ENCODE measurements at places on chromosomes 4 and X.

- DNase-seq, result no peak
These were observed 924.3 kb upstream of the DIAPH2 start for GRCh38 chrX:95760356-95760755.

DNA sequence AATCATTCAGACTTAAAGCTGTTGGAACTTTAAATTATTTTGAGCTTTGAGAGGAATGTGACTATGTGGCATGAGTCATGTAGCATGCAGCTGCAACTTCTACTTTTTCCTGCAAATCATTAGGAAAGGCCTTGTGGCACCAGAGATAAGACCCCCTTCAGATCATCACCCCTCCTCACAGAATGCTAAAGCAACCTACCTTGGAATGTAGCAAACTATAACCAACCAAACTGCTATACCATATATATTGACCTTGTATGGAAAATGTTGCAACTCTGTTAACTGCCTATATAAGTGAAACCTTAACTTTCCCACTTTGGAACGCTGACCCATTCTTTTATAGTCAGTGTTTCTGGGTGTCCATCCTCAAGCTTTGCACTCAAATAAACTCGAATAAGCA is 32.0 kb downstream of the ATXN3L start:
- DNase-seq, result no peak

GRCh38 chr4:11483046-11483445 is 54.4 kb upstream of the HS3ST1 start:
- no peak for DNase-seq

DNA sequence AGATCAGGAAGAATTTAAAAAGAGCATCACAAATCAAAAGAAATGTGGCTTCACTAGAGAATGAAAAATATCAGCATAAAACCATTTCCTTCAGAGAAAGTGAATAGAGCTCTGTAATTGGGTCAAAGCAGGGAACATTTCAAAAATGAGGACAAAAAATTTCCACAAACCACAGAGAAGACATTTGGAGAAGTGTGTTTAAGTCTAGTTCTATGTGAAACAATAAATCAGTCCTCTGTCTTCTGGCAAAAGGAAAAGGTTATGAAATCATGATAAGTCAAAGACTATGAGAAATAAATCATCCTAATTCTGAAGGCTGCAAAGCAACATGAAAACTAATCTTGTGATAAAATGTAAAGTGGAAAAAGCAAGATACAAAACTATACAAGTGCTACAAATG is 27.9 kb downstream of the SMPX start:
- DNase-seq, result no peak

GRCh38 chrX:139739138-139739537 is 31.2 kb upstream of the MCF2 start:
- DNase-seq, result no peak

DNA sequence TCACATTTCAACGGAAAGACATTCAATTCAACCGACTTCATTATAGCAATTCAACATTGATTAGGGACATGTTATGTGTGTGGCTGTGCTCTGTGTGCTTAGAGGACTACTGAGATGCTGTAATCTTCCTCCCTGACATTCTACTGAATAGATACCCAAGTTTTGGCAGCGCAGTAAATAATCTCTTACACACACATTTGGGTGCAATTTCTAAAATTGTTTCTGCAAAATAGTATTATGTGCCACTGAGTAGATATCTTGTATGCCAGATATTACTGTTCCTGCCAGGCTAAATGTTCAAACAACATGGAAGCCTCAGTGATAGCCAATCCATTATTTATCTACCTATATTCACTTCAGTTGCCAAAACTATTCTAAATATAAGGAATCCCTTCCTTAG is 41.3 kb downstream of the RTL9 start:
- DNase-seq, result no peak

GRCh38 chr4:184003433-184003832 is 98.3 kb downstream of the STOX2 start:
- DNase-seq, result no peak

DNA sequence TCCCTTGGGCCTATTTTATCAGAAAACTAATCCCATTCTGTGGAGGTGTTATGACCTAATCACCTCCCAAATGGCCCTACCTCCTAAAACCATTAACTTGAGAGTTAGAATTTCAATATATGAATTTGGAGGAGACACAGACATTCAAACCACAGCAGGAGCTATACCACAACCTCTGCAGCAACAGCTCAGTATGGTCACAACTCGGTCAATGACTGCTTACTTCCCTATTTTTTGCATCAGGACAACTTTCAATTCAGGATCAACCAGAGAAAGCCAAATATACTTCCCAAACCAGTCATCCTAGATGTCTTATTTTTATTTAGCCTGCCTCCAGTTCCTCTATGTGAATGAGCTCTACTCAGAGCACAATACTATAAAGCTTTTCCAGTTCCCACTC is 11.3 kb upstream of the SMARCA5 start:
- no peak for DNase-seq

- no peak for DNase-seq
These were observed 51.1 kb downstream of the DMD start for GRCh38 chrX:33160273-33160672.

GRCh38 chr4:6460876-6461275 is 11.5 kb downstream of the PPP2R2C start:
- no peak for DNase-seq

GRCh38 chrX:138718941-138719340 is 7.4 kb upstream of the FGF13 start:
- no peak for DNase-seq

GRCh38 chr4:1714303-1715001 is 2.3 kb upstream of the SLBP start:
- no peak for DNase-seq

GRCh38 chr4:72323227-72323626 is 245.8 kb downstream of the ADAMTS3 start:
- no peak for DNase-seq

- DNase-seq, result no peak
These were observed 37.4 kb upstream of the IL1RAPL1 start for GRCh38 chrX:28549838-28550237.

- no peak for DNase-seq
These were observed 4.2 kb downstream of the CPEB2 start for GRCh38 chr4:15006416-15007024.

DNA sequence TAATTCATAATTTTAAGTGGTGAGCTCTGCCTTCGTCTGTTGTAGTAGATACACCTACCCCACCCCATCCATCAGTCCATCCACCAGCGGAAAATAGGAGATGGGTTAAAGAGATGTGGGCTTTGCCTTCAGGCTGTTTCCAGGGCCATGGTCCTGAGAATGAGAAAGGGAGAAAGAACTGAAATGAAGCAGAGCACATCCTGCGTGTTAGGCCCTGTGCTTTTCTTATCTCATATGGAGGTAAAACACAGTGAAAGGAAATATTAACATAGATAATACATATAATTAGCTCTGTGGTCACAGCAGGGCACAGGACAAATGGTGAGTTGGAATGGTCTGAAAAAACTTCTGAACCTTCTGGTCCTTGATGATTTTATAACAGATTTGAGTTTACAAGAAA is 393.5 kb downstream of the BMPR1B start:
- no peak for DNase-seq

GRCh38 chr4:106056914-106057313 is 161.6 kb downstream of the NPNT start:
- DNase-seq, result no peak

DNA sequence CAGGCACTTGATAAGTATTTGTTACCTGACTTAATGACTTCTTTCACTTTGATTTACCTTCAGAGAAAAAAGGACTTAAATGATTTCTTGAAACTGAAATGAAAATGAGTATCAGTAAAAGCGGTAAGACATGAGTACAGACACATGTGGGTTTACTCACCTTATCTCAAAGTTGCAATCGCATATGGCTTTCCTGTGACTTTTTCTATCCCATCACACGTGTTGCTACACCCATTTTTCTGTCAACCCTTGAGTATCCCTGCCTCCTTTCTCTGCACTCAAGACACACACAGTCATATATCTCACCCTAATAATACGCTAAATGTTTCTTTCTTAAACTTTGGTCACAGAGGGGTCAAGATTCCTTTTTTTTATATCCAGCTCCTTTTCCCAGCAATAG is 11.0 kb upstream of the ARHGEF38 start:
- no peak for DNase-seq

- no peak for DNase-seq
These were observed 55.3 kb downstream of the MSL3 start for GRCh38 chrX:11813341-11813740.

GRCh38 chr4:182179105-182179504 is 64.1 kb upstream of the TENM3 start:
- DNase-seq, result peak; percentile 73

GRCh38 chrX:48465336-48465933 is 4.6 kb downstream of the SLC38A5 start:
- DNase-seq, result no peak

GRCh38 chrX:9151772-9152307 is 117.9 kb upstream of the FAM9B start:
- DNase-seq, result no peak

DNA sequence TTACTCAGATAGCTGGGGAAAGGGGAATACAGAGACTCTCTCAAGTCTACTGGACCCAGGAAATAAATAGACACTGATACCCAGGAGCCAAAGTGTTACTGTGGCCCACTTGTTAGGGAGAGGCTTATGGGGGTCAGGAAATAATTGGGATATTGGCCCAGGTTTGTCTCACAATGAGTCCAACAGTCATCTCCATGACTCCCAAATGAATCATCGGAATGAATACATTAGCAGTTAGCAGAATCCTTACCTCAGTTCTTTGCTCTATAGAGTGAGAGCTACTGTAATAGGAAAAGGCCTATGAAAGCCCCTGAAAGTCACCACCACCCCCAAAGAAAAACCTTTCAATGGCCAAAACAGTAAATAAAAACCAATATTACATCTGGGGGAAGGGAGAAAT is 42.4 kb upstream of the ARHGEF6 start:
- no peak for DNase-seq

GRCh38 chr4:107616838-107617389 is 103.1 kb downstream of the PAPSS1 start:
- DNase-seq, result no peak

DNA sequence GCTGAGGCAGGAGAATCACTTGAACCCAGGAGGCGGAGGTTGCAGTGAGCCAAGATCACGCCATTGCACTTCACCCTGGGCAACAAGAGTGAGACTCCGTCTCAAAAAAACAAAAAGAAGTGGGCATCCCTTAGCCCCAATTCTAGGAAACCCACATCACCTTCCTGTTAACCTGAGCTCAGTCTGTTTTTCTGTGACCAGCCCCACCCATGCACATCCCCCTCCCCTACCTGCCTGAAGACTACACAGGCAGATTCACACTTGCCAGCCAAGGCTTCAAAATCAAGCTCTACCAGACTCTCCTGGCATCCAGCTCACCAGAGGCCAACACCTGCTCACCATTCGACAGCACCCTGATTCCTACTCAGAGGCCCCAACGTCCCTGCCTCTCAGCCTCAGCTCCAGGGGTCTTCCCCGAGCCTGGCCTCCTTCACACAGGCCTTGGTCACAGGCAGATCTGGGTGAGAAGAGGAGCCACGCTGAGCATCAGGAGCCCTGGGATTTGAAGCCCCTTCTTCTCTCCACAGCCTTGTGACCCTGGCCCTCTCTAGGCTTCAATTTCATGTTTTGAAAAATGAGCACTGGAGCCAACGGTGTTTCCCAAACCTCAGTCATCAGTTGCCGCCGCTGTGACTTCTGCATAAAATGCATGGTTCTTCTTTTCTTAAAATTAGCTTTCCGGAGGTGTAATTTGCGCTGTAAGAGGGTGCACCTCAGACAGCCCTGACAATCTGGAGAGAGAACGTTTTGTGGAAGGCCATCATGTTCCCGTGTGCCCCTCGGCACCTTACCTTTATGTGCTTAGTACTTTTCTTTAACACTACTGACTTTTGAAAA is 47.3 kb downstream of the JAKMIP1 start:
- no peak for DNase-seq

GRCh38 chr4:2333916-2334644 is 72.2 kb upstream of the MXD4 start:
- DNase-seq, result no peak

GRCh38 chr4:930028-930551 is 2.0 kb downstream of the GAK start:
- DNase-seq, result no peak

GRCh38 chr4:182126096-182126495 is 117.1 kb upstream of the TENM3 start:
- DNase-seq, result no peak

GRCh38 chr4:48767055-48767929 is 12.8 kb downstream of the FRYL start:
- DNase-seq, result no peak

- DNase-seq, result no peak
These were observed 45.9 kb downstream of the VEGFC start for GRCh38 chr4:176746846-176747245.

DNA sequence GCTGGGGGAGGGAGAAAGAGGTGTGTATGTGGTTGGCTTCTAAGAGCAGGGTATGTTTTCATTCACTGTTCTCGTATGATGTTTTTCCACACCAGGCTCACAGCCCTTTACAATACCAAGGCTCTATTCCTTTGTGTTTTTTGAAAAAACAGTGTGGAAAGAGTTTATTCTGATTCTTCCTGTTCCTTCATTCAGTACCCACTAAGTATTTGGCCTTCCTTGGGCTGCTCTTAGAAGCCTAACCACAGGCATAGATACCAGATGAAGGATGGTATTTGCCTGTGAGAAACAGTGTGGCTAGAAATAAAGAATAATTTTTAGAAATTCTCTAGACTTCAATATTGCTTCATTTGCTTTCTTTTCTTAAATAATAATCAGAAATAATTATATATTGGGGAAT is 518.0 kb upstream of the DIPK2B start:
- no peak for DNase-seq

GRCh38 chr4:141195095-141195707 is 25.5 kb upstream of the ZNF330 start:
- no peak for DNase-seq

DNA sequence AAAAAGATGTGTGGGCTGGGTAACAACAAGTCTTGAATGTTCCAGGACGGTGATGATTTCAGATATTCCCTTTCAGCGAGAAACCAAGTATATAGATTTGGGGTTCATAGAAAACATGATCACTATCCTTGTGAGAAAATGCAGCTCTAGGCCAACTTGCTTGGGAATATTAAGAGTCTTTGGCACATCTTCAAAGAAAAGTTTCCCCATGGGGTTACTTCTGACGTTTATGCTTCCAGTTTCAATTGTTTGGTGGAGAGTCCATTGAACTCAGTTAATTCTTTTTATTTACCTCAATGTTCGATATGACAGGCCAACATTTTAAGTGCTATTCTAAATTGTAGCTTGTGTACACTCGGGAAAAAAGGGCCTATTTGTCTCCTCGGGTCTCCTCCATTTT is 126.7 kb downstream of the NHS start:
- no peak for DNase-seq

GRCh38 chrX:67545893-67546495 is 2.2 kb downstream of the AR start:
- no peak for DNase-seq

GRCh38 chr4:157912212-157912611 is 260.6 kb downstream of the GASK1B start:
- no peak for DNase-seq

DNA sequence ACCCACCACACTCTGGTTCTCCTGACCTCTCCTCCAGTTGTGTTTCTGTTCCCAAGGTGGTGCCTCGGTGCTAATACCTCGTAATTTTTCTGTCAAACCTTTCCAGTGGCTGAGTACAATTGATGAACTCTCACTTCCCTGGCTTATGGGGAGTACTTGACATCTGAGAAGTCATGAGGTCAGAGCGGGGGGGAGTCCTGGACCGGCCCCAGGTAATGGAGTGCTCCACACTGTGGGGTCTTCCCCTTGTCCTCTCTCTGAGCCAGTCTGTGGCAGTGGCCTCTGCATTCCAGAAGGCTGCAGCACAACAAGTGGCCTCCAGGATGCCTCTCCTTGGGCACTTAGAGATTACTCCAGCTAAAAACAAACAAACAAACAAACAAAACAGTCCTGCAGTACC is 122.5 kb upstream of the TRIM2 start:
- no peak for DNase-seq

All from NCI-H1436 (cell line).